CD4-positive, alpha-beta T cell treated with Interleukin-15 for 4 hours (primary cell): ENCODE measurements at places on chromosomes 1 and 21.
A peak's percentile ranks its signal among the peaks of the same experiment; 100 is the strongest.

- no peak for DNase-seq
Observed at GRCh38 chr1:96364576-96364975, 357.0 kb upstream of the PTBP2 start.

DNA sequence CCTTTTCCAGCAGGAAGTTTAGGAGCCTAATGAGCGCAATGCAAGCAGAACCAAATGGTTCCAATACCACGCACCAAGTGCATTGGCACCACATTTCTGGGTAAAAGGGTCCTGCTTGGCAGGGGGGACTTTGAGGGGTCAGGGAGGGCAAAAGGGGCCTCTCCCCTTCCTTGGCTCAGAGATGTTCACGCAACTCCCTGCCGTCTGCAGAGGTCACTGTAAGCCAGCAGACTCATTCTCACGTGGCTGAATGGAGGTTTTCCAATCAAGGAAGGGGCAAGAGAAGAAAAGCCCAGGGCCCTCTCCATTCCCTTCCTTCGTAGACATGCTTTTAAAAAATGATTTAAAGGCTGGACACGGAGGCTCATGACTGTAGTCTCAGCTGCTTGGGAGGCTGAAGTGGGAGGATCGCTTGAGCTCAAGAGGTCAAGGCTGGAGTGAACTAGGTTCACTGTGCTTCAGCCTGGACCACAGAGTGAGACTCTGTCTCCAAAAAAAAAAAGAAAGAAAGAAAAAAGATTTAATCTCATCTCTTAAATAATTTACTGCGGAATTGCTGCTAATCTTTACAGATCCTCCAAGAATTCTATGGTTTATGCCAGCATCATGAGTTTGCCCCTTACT is 80.3 kb downstream of the RUNX3 start:
- peak; percentile 23 for DNase-seq

DNA sequence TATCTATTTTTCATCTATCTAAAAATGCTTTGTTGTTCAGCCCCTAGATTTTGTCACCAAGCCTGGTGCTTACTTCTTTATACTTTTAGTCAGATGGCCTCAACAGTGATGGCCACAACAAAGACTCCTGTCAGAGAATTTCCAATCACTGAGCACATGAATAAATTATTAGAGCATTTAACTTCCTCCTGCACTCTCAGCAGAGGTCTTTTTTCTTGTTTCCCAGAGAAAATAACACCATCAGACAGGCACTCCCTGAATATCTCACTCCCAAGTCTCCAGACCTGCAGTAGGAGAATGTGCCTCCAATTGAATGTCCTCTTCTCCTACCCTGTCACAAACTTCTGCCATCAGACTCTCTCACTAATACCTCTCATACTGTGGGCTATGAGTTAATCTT is 616.0 kb upstream of the NR5A2 start:
- DNase-seq: no peak

GRCh38 chr1:154583773-154584172 is 16.2 kb downstream of the CHRNB2 start:
- DNase-seq: no peak

- DNase-seq: no peak
Observed at GRCh38 chr1:183735069-183735860, 69.7 kb upstream of the RGL1 start.

- DNase-seq: no peak
Observed at GRCh38 chr1:106875622-106876021, 180.9 kb upstream of the PRMT6 start.

DNA sequence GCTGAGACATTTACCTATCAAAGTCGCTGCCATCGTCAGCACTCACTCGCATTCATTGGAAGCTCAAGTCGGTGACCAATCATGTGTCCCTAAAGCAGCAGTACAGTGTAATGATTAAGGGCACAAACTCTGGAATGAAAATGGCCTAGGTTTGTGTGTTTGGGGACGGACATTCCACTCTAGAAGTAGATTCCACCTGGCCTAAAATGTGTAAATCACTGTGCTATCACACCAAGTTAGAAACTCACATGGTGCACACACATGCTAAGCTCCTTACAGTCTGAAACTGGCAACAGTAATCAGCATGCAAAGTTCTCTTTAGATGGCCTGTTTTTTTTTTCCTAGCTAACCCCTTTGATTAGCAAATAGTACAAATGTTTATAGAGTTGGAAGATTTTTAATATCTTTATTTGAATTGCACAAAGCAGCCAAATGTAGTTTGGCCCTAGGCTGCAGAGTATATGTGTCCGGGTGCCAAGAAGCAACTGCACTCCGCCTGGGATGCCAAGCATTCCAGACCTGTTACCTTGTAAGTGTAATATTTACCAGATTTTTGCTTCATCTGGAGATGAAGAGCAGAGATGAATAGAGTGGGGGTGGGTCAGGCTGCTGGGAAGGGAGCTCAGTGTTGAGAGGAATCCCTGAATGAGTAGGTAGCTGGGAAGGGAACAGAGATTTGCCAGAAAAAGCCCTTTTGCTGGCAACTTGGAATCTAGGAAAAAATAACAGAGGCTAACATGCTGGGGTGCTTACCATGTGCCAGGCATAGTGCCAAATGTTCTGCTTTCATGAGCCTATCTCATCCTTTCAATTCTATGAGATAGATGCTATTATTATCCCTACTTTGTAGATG is 35.2 kb downstream of the TGFB2 start:
- no peak for DNase-seq
